Inflammatory macrophage treated with lipopolysaccharide for 4 hours (primary cell): ENCODE measurements at places on chromosomes 11 and 22.

- DNase-seq = no peak
These were observed 3.3 kb downstream of the CAPN5 start for GRCh38 chr11:77069969-77070582.

DNA sequence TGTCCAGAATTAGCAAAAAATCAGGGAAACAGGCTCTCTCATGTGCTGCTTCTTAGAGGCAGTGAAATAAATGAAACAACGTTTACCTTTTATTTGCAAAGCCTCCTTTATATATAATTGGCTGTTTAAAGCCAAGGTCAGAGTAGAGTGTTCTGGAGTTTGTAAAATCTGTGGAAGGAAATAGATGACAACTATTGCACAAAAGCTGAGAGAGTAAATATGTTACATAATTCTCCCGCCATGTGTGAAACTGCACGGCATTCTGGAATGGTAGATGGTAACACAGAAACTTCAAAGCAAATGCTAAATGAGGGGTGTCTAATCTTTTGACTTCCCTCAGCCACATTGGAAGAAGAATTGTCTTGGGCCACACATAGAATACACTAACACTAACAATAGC, 51.5 kb upstream of the FGF3 start:
- DNase-seq = peak; percentile 9

- DNase-seq = no peak
These were observed 670.2 kb downstream of the OPCML start for GRCh38 chr11:132862137-132862536.

GRCh38 chr11:67027483-67027930, 4.6 kb downstream of the SYT12 start:
- DNase-seq = peak; percentile 53

DNA sequence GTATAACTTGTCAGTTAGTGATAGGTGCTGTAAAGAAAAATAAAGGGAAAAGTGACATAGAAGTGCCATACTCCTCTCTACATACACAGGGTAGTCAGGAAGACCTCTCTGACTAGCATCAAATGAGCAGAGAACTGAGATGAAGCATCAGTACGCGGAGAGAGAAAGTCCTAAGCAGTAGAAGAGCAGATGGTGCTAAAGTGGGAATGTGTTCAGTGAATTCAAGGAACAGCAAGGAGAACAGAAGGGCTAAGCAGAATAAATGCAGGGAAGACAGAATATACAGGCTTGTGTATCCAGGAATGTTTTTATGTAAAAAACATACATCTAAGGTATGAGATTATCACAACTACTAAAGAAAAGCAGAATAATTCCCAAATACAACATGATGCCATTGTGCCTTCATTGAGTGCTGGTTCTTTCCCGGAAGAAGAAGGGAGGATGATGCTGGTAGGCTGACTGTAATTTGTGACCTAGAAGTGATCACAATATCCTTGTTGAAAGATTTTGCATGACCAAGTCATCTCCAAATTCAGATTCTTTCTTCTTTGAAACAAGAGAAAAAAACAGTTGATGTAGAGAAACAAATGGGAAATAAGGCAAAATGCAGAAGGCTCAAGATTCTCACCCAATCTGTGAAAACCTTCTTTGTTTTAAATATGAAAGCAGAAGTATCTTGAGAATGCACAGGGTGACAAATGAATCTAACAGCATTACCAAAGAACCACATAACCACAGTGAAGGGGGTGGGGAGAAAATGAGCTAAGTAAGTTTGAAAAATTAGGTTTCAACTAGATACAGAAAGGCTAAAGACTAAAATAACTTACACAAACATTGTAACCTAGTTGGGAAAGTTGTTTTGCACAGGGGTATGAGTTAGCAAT, 20.5 kb downstream of the MRE11 start:
- peak; percentile 86 for DNase-seq

DNA sequence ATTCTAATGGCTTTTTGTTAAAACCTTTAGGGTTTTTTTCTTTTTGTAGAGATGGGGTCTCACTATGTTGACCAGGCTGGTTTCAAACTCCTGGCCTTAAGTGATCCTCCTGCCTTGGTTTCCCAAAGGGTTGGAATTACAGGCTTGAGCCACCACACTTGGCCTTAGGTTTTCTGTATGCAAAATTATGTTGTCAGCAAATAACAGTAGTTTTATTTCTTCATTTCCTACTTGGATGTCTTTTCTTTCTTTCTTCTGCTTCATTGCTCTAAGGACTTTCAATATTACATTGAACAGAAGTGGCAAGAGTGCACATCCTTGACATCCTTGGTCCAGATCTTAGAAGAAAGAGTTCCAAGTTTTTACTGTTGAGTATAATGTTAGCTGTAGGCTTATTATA, 52.8 kb downstream of the CCDC81 start:
- no peak for DNase-seq

DNA sequence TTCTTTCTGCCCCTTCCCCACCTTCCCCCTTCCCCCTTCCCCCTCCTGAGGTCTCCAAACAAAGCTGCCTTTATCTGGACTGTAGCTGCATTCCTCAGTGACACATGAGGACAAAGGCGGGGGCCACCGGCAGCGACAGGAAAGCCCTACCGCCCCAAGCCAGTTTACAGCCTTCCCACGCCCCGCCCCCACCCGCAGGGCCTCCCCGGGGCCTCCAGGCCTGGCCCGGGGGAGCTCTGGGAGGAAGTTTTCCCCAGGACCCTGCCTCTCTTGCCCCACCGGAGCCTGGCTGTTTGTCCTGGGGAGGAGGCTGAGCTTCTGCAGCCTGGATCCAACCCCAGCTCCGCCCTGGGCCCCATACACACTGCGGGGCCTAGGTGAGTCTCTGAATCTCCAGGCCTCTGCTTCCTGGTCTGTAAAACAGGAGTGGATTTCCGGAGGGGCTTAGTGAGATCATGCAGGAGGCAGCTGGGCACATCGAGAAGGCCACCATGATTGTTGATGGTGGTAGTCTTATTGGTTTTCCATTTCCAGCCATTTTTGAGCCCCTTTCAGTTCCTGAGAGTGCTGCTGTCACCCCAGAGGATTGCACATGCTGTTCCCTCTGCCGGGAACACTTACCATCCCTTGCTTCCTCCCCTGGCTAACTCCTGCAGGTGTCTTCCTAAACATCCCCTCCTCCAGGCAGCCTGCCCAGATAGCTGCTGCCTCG, 130.7 kb downstream of the MN1 start:
- DNase-seq = no peak

DNA sequence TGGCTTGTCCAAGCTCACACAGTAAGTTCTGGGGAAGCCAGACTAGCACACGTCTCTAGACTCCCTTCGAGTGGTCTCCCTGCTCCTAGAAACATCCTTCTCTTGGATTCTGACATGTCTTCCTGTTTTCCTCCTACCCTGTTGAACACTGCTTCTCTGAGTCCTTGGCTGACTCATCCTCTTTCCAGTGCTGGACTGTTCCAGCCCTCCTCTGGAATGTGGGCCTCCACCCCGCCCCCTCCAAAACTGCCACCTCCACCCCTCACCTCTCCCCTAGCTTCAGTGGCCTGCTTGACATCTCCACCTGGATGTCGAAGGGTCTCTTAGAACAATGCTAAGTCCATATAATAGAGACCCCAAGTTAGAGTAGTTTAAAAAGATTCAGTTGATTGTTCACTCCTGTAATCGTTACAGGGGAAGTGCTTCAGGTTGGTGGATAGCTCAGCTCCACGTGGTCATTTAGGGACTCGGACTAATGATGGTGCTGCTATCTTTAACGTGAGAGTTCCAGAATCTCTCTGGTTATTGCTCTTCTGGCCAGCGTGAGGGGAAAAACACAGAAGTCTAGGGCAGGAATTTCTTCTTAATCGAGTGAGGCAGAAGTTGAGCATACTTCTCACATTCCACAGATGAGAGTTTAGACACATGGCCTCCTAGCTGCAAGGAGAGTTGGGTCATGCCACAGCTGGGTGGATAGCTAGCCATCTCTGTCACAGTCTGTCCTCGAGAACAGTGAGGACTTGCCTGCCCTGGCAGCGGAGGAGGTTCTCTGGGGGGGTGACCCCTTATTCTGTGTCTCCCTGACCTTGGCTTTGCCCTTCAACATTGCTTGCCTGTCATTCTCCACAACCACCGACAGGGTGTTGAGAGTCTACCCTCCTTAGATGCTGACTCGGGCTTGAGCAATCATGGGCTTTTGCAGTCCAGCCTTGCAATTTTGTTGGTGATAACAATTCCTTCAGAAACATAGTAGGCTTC, 4.7 kb upstream of the C11orf96 start:
- peak; percentile 76 for DNase-seq

- DNase-seq = no peak
These were observed at the start of gene TSPAN18 for GRCh38 chr11:44726283-44727113. Gene TSPAN18, plus strand, starts transcription at chr11:44726962. Its CDS starts 179,455 bp downstream, at chr11:44906417.

DNA sequence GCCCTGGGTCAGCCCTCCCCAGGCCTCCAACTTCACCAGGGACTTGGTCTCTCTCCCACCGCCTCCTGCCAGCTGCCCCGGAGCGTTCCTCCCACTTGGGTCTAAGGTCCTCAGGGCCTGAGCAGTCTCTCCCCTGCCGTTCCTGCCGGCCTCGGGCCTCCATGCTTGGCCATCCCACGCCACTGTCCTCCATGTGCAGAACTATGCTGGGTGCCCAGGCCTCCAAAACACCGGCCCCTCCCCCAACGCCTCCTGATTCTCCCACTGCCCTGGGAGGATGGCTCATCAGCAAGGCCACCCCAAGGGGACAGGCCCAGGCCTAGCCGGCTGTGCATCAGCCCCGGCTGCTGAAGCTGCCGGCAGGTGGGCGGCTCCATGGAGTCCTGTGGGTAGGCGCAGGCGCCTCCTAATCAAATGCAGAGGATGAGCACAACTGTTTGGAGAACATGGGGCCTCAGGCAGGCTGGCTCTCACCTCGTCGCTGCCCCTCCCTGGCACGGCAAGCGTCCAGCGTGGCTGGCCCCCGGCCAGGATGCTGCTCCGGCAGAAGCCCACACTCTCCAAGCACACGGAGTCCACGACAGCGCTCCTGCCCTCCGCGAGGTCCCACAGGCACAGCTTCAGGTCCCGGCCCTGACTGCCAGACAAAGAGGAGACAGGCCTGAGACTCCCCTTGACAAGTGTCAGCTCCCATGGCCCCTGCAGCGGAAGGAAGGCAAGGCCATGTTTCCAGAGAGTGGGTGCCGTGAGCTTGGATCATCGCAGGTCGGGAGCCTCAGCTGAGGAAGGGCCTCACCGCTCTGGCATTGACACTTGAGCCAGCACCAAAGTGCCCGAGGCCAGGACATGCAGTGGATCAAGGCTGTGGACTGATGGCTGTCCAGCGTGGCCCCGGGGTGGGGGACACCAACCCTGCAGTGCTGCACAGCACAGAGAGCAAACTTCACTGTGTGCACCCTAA, 42.6 kb downstream of the GNB1L start:
- no peak for DNase-seq

DNA sequence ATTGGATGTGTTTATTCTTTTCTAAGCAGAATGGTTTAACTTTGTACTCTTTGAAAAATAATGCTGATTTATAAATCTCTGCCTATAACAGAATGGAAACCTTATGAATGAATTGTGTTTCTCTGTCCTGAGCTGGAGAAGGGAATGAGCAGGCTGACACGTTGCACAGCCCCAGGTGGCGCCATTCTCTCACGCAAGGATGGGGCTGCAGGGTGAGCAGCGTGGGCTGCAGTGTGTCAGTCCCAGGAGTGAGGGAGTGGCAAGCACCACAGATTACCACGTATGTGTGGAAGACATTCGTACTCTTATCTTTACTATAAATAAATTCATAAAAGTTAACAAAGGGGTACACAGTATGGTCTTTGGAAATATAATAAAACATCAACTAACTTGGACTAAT, 33.4 kb downstream of the FDX1 start:
- peak; percentile 57 for DNase-seq

- DNase-seq = peak; percentile 39
These were observed 20.9 kb upstream of the UPB1 start for GRCh38 chr22:24474221-24474620.

- DNase-seq = no peak
These were observed 1030.8 kb upstream of the CCDC90B start for GRCh38 chr11:84316866-84317555.

DNA sequence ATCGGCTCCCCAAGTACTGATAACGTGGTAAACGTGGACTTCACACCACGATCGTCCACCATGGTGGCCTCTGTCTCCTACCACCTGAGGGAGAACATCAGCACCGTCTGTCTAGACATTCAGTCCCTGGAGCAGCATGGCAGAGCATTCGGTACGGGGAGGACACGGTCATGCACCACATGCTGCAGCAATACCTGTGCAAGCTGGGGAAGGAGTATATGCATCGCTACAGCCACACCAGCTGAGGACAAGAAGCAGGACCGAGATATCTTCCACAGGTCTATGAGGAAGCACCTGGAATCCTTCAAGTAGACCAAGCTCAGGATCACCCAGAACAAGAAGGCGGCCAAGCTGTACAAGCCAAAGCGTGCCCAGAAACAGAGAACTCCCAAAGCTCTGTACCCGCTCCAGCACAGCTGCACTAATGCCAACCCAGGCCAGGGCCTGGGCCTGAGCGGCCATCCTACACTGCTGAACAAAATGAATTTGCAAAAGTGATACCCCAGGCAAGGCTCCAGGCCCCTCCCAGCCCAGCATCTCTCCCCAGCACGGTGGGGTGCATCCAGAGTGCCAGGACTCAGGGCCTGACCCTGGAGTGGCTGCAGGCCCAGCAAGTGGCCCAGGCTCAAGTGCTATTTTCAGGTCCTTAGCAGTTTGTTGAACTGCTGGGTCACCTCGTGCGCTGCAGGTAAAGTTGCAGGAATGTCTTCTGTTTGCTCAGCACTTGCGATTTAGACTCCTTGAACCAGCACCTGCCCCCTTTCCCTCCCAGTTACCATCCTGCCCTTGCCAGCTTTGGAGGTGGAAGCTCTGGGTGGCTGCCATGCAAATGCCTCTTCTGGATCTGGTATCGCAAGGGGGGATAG, 119.3 kb upstream of the SERPIND1 start:
- no peak for DNase-seq

DNA sequence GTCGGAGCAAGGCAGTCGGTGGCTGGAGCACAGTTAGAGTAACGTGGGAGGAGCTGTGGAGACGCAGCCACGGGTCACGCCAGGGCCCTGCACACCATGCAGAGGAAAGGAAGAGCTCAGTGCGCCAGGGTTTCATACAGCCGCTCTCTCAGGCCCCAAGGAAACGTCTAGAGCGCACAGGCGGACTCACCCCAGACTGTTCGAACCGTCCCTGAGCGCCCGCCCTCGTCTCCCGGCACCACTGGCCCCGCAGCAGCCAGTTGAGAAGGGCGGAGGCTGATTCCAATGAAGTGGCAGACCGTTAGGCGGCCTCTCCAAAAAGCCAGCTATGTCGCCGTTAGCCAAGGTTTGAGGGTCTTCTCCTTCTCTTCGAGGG, 483 bp upstream of the HYLS1 start:
- DNase-seq = peak; percentile 8

- DNase-seq = no peak
These were observed 149.8 kb downstream of the MPPED1 start for GRCh38 chr22:43561415-43562178.

DNA sequence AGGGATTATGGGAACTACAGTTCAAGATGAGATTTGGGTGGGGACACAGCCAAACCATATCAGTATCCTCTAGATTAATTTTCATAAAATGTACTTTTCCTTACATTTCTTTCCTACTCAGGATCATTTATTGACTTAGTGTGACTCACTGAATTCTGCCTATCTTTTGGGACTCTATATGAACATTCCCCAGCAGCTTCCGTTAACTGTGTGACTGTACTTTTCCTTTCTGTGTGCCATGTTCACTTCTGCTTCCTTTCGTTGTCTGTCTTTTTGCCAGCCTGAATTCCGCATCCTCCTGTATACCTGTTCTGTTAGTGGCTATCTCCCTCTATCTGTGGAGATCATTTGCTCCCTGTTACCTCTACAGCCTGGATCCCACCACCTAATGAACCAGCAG, 48.8 kb downstream of the SPECC1L start:
- DNase-seq = no peak
